ENCODE measurements at places on chromosomes 2 and 18.
A peak's percentile ranks its signal among the peaks of the same experiment; 100 is the strongest.

DNA sequence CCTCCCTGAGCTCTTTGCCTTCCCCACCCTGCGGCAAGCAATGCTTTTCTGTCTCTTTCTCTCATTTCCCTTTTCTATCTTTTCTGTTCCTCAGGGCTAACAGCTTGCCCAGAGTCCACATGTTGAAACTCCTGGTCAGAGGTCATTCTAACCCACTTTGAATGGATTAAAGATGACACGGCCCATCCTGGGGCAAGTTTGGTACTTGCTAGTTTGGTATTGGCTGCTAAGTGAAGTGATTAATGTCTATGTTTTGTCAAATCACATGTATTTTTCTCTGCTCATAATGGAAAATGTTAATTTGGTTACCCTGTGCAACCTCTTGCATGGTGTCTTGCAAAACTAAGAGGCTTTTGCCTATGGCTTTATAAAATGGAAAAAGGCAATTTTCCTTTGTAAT, 960.2 kb downstream of the CNTNAP5 start:
- peak; percentile 55 for DNase-seq

GRCh38 chr18:59570796-59571195, 126.4 kb downstream of the CCBE1 start:
- DNase-seq = no peak

DNA sequence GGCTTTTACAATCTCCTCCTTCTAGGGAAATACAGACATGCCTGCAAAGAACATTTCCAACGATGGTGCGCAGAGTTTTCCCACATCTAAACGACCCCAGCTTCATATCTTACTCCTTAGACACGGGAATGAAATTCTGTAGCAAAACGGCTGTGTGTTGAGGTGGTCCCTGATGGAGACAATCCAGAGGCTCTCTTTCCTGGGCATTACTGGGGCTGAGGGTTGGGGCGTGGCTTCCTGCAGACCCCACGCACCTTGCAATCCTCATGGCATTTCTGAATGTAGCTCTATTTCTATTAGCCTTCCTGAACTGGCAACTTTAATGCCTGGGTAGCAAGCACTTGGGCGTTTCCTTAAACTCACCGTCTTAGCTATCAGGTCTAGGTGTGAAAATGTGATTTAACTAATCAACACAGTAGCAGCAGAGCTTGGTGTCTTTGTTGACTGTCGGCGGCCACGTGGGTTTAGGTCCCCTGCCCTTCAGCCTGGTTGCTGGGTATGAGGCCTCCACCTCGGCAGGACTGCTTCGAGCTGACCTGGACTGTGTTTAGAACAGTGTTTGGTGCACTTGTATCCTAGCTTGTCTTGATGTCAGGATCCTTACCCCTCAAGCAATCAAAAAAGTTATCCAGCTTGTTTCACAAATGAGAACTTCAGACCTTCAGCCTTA, 242.8 kb downstream of the GBX2 start:
- DNase-seq = no peak

DNA sequence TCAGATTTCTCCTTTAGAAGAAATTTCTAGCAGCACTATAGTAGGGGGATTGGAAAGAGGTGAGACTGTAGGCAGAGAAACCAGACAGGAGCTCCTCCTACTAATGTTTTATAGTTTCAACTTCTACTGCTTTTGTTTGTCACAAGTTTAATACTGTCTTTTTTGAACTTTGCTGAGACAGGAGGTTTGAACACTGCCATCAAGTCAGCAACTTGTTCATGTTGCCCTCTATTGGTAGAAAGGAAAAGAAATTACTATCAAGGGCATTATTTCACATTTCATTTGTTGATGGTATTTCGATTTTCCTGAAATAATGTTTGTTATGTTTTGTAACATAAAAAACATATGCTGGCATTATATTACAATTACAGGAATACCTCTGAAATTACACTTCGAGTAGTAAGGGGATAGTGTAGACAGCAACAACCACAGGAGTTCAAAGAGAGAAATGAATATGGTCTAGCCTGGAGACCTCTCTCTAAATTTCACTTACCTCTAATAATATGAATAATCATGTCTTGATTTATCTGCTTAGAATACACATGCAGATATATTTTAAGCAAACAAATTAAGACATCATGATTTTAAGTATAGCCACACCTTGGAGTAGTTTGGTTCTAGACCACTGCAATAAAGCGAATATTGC, 12.4 kb upstream of the CCDC88A start:
- peak; percentile 52 for DNase-seq

DNA sequence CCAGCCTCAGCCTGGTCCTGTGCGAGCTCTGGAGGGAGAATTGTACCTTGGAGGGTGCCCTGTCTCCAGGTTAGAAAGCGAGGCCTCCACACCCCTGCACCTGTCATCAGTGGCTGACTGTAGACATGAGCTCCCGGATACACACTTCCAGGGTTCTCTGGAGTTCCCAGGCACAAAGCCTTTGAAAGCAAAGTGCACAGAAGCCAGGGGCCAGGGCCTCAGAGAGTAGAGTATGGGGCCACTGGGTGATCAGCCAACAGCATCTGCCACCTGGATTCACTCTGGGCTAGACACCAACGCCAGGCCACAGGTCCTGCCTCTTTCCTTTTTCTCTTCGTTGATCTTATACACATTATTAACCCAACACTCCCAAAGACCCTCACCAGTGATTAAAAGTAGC, 239.4 kb upstream of the HDAC4 start:
- DNase-seq = no peak

- no peak for DNase-seq
Observed at GRCh38 chr18:75427603-75428002, at the start of gene SMIM21. Gene SMIM21, minus strand, starts transcription at chr18:75427703. Its CDS starts 140 bp downstream, at chr18:75427563.

- no peak for DNase-seq
Observed at GRCh38 chr2:175207741-175208438, 26.4 kb upstream of the ATP5MC3 start.

GRCh38 chr2:173567493-173567892, 212.8 kb downstream of the CDCA7 start:
- no peak for DNase-seq

DNA sequence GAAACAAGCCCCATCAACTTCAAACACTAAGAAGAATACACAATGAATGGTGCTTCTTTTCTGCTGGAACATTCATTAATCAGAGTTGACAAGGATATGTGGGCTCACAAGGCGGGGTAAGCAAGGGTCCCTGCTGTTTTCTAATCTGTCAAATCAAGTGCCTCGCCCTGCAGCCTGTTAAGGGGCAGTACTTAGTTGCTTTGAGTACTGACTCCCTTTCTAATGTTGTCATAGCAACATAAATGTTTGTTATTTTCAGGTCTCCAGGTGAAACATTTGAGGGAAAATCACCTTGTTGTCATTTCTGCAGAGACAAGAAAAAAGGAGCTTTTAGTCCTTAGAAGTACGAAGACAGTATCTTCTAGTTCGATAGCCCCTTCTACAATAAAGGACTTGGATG, 284.7 kb upstream of the PKDCC start:
- no peak for DNase-seq

DNA sequence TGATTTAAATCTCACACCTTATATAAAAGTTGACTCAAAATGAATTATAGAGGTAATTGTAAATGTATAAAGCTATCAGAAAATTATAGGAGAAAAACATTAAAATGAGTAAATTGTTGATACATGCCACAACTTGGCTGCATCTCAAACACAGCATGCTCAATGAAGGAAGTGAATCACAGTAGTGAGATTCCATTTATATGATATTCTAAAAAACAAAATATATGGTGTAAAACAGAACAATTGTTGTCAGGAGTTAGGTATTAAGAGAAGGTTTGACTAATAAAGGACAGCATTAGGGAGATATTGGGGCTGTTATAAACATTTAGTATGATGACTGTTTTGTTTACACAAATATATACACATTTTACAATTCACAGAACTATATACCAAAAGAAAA, 356.6 kb upstream of the CELF4 start:
- DNase-seq = no peak

- DNase-seq = no peak
Observed at GRCh38 chr2:162188451-162188850, 36.4 kb upstream of the GCG start.

GRCh38 chr2:9914384-9915065, 37.0 kb upstream of the GRHL1 start:
- DNase-seq = peak; percentile 80

GRCh38 chr2:1671916-1672315, 72.4 kb downstream of the PXDN start:
- DNase-seq = no peak

DNA sequence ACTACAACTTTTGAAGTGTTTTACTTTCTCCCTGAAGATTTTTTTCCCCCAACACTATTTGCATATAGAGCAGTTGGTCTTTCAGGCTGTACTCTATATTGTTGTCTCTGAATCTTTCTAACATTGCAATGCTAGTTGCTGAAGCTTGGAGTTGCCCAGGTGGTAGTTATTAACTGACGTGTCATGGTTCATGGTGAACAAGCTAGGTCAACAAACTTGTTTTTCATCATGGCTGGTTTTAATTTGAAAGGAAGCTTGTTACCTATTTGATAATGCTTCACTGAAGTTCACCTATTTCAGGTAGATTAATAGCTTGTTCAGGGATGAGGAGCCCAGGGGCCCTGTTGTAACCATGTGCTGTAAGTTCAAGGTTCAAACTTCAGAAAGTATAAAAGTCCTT, 158.8 kb upstream of the ZEB2 start:
- DNase-seq = no peak

DNA sequence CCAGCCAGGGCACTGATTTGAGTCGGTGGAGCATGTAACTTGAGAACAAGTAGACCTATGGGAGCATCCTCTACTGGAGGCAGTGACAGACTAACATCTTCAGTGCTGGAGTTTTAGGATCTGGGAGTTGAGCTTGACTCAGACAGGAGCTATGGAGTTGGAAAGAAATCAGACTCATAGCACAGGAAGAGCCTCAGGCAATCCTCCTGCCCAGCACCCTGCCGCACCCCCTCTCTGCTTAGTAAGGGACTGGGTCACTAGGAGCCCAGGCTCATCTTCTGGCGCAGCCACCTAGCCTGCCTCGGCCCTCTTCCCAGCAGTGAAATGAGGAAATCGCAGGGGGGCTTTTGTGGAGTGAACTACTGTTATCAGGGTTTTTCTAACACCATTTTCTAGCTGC, 3.6 kb downstream of the ARID5A start:
- DNase-seq = peak; percentile 95

- no peak for DNase-seq
Observed at GRCh38 chr18:9796935-9797549, 88.7 kb upstream of the TXNDC2 start.

DNA sequence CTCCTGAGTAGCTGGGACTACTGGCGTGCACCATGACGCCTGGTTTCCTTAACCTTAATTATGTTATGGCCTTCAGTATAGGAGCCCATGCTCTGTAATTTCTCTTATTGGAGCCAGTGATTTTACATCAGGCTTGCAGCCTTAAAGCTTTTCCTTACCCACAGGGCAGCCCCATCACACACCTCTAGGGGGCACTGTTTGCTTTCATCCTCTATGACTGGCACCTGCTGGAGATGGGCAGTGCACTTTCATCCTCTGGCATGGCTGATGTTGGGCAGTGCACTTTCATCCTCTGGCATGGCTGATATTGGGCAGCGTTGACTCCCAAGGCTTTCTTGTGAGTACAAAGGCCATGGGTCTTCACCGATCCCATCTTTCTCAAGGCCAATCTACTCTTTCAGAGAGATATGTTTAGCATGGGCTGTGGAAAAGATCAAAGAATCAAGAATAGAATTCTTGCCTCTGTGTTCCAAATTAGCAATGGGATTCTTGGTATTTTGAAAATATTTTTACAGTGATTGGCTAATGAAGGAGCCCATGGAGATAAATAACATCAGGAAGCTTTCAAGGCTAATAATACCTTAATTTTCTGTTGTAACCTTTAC, 80.7 kb upstream of the MEX3C start:
- DNase-seq = peak; percentile 1

DNA sequence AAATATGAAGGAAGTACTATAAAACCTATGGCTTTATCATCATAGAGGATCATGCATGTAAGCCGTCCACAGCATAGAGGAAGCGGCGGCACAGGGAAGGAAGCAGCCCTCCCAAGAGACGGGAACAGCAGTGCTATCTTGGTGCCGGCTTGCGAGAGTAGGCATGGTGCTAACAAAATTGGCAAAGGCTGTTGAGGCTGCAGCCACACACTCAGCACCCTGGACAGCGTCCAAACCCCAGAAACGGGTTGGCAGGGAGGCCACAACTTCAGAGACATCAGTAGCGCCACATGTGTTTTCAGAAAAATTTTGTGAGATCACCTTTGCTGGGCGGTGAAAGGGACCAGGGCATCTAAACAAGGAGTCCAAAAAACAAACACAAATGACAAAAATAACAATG, 37.7 kb downstream of the NETO1 start:
- peak; percentile 19 for DNase-seq

DNA sequence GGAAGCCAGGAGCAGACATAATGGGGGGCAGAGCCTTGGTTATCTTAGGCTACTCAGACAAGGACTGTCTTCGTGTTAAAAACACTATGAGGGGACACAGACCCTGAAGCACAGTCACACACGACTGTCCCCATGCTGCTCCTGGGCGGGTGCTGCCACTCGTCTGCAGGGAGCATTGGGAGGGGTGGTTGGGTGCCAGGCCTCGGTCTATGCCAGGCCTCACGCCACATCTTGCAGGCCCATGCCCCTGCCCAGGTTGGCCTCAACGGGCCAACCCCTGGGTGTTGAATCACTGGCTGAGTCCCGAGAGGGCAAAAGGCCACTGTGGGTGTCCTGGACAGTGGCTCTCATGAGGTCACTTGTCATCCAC, 97.9 kb downstream of the USP40 start:
- DNase-seq = no peak

DNA sequence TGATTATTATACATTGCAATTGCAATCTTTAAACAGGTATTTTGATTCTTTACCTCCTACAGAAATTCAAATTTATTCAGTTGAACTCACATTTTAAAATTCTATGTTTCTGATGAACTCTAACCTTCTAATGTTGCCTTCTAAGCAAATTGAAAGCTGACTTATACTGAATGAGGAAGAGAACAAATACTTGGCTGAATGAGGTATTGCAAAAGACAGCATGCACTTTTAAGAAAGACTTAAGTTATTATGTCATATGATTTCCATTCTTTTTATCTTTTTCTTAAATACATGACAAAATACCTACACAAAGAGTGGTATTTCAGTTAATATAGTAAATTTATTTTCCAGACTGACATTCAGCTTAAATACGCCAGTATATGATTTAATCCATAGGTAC, 64.7 kb downstream of the FAM228A start:
- no peak for DNase-seq

DNA sequence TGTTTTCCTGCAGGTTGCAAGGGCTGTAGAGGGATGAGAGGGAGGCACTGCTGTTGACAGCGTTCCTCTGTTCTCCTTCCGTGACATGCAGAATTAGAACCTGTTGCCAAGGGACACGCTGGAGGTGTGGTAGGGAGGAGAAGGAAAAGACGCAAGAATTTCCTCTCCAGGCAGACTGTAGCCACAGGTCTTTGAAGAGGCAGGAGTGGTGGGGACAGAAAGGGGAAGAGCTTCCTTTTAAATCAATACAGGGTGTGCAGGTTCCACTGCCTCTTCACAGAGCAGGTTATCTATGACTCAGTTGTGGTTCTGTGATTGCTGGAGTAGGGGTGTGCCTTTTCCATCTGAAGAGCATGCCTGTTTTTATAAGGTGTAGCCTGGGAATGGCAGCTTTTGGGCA, 133.0 kb downstream of the WDSUB1 start:
- DNase-seq = no peak

All from EH (cell line).